ENCODE measurements at places on chromosomes 1 and 21. TPM values are rescaled to one million over a fixed set of nuclear protein-coding genes. Genes with fewer than 3 reads are reported as not detected.

The ABCG1 gene
- total RNA-seq, result 37.8 TPM

The TPTE gene
- total RNA-seq, result not detected

The AGMAT gene
- total RNA-seq, result 1.4 TPM

The TSPAN2 gene
- 0.39 TPM for total RNA-seq

The KIF21B gene
- 2.9 TPM for total RNA-seq

The FAM110D gene
- 1.3 TPM for total RNA-seq

The CELA2A gene
- not detected for total RNA-seq

The TCHH gene
- total RNA-seq, result not detected

The RGS13 gene
- not detected for total RNA-seq

The SLC30A10 gene
- under 0.01 TPM for total RNA-seq

The CLCA4 gene
- total RNA-seq, result not detected
